ENCODE measurements at places on chromosomes 4 and X.

- no peak for DNase-seq
Measured at GRCh38 chr4:6875431-6875831, 34.2 kb upstream of the TBC1D14 start.

GRCh38 chrX:86507331-86507730 is 359.1 kb downstream of the DACH2 start:
- DNase-seq = no peak

- no peak for DNase-seq
Measured at GRCh38 chrX:8274170-8274569, 103.1 kb upstream of the VCX2 start.

DNA sequence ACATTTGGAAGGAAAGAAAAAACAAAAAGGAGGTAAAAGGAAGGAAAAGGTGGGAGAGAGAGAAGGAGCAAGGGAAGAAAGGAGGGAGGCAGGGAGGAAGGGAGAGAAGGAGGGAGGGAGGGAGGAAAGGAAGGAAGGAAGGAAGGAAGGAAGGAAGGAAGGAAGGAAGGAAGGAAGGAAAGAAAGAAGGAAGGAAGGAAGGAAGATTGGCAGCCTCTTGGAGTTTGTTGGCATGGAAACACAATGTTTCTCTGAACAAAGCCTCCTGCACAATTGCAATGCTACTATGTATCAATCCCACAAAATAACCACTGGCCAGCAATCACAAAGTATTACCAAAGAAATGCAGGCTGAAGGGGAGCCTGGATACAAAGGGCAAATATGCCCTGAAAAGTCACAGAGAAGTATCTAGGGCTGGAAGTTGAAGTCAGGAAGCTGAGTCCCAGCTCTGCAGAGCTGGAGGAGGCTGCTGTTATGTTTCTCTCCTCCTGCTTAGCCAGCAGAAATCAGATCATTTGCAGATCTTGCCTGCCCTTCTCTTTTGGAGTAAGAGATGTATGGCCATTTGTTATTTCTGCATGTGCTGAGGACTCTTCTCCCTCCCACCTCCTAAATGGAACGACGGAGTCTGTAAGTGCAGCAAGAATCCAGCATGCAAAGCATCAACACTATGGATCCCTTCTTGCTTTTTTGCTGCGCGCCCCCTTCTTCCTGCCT is 195.9 kb upstream of the LDB2 start:
- no peak for DNase-seq

- no peak for DNase-seq
Measured at GRCh38 chr4:72690771-72691170, 121.8 kb upstream of the ADAMTS3 start.

GRCh38 chr4:72418458-72418857 is 150.6 kb downstream of the ADAMTS3 start:
- DNase-seq = no peak

DNA sequence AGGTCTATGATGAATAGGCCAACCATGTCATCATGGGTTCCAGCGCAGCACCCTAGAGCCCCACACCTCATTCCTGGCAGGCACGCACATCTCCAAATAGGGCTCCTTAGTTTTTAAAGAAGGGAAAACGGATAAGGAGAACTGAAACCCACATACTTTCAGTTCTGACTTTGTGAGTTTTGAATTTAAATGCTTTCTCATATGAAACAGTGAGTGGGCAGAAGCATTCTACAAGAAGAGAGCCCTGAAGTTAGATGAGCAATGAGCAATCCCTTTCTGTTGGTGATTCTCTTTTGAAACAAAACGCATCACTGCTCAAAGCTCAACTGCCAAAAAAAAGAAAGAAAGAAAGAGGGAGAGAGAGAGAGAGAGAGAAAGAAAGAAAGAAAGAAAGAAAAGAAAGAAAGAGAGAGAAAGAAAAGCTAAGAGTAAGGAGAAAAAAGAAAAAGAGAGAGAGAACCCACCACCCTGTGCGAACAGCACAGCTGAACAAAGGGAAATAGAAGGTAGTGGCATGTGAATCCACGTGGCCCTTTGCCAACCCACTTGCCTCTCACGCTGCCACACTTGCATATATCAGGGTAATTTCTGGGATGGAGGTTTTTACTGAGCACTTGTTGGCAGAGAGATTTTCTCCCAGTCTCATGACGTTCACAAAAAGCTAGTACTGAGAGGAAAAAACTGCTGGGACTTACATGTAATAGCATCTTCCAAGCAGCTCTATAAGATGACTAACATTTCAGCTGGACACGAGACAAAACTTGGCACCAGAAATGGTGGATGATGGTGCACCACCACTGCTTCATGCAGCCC is 31.0 kb downstream of the TMSB4X start:
- no peak for DNase-seq

DNA sequence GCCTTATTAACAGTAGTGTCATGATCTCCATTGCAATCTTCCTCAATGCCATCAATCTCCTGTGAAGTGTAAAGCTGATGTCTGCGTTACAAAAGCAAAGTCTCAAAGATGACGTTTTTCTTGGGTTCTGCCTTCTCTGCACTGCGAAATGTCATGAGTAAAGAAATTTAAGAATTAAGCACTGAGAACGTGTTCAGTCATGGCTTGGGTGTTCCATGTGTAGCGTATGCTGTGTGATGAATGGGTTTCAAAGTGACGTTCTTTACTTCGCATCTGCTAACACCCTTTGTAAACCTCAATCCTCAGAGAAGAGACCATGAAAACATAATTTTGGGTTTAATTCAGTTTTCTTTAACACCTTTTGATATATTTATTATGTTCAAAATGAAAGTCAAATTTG is 999 bp downstream of the NAP1L5 start:
- no peak for DNase-seq

GRCh38 chr4:79597266-79597665 is 189.2 kb upstream of the GK2 start:
- no peak for DNase-seq

GRCh38 chr4:168558599-168558998 is 61.7 kb downstream of the PALLD start:
- DNase-seq = no peak

DNA sequence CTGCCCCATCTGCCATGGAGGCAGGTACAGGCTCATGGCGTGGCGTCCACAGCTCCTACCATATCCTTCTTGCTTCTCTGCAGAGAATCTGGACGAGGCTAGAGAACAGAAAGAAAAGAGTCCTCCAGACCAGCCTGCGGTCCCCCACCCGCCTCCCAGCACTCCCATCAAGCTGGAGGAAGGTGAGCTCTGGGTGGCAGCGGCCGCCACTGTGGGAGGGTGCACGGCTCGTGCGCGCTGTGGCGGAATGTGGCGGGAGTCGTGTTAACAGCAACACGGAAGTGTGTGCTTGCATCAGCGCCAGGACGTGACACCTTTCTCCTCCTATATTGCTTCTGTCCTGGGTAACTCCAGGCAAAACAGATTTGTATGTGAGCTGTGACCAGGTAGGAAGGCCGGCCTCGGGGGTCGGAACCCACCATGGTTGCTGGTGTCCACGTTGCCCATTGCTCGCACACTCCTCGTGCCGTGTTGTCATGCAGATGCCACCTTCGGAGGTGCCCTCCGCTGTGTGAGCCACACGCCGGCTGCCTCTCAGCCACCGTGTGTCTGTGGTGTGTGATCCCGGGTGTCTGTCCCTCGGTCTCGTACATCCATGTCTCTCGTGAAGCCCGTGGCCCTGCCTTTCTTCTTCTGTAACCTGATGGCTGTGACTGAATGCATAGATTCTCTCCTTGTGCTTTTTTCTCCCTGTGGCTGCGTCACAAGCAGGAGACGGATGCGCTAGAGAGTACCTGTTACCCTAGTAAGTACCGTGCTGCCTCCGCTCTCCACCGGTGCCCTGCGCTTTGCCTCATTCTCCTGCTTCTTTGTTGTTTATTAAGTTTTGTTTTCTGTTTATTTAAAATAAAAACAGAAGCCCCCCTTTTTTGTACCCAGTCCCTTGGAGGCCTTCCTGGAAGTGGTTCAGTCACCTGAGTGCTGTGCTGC is 37.0 kb downstream of the NOP14 start:
- DNase-seq = no peak

GRCh38 chrX:134520860-134521390 is 61.0 kb downstream of the HPRT1 start:
- no peak for DNase-seq

DNA sequence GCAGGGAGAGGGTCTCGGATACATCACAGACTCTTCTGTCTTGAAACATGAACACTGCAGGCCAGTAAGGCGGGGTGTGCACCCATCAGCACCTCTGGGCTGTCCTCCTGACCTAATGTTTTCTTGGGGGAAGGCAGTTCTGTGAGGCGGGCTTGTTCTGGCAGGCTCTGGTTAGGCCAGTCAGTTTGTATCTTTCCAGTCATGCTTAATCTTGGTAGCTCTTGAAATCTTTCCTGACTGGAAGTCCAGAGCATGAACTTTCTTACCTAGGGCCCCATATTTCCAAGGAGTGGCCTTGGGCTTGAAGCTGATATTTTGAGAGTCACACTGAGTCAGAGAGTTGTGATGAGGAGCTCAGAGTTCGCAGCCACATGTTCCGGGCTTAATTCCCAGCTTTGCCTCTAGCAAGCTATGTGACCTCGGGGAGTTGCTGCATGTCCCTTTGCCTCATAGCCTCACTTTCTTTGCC is 54.2 kb upstream of the RASSF6 start:
- no peak for DNase-seq

GRCh38 chr4:93317561-93317960 is 511.0 kb upstream of the ATOH1 start:
- DNase-seq = no peak

- DNase-seq = no peak
Measured at GRCh38 chr4:147727476-147728028, 4.3 kb upstream of the ARHGAP10 start.

- DNase-seq = no peak
Measured at GRCh38 chr4:84235126-84235944, 263.8 kb downstream of the NKX6-1 start.

DNA sequence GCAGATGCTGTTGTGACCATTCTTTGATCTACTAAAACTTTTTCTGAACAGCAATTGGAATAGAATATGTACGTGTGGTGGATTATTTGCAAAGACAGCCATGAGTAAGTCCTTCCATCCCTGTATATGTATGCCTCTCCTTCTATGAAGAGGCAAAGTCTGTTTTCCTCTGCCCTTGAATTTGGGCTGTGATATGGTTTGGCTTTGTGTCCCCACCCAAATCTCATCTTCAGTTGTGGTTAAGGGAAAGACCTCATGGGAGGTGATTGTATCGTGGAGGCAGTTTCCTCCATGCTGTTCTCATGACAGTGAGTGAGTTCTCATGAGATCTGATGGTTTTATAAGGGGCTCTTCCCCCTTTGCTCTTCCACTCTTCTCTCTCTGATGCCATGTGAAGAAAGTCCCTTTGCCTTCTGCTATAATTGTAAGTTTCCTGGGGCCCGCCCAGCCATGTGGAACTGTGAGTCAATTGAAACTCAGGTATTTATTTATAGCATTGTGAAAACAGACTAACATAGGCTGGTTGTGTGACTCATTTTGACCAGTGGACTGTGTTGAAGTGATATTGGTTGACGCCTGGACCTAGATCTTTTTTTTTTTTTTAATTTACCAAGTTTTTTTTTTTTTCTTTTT is 108.3 kb upstream of the CAMK2D start:
- peak; percentile 30 for DNase-seq

- DNase-seq = no peak
Measured at GRCh38 chrX:34299451-34299967, 167.4 kb upstream of the FAM47A start.

DNA sequence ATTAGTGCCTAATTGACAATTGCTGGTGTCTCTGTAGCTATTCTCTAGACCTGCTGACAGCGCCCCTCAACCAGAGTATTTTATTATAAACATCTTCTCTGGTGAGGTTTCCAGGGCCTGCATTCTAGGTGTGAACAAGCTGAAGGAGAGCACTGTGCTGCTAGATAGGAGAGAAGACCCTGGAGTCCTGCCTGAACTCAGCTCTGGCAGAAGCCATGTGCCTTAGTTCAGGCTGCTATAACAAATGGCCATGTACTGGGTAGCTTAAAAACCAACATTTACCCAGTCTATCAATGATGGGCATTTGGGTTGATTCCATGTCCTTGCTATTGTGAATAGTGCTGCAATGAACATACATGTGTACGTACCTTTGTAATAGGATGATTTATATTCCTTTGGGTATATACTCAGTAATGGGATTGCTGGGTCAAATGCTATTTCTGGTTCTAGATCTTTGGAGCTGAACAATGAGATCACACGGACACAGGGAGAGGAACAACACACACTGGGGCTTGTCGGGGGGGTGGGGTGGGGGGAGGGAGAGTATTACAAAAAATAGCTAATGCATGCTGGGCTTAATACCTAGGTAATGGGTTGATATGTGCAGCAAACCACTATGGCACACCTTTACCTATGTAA is 185.5 kb upstream of the CPEB2 start:
- no peak for DNase-seq

DNA sequence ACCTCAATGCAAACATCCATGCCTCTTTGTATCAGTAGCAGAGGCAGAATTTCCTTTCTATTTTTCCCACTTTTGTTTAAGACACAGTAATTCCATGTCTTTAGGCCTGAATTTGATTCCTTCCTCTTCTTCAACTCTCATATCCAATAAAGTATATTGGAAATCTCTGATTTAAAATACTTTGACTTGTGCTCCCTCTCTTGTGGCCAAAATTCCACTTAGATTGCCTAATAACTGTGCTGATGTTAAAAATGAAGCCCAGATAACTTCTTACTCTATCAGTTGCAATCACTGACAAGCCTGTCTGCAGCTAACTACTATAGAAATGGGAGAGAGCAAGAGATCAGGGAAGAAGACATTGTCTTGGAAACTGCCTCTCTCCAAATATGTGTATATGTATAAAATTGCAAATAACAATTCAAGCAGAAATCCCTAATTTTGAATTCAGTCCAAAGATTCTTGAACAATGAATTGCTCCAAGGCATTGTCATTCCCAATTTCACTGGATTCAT is 163.5 kb upstream of the SPIN4 start:
- DNase-seq = no peak

DNA sequence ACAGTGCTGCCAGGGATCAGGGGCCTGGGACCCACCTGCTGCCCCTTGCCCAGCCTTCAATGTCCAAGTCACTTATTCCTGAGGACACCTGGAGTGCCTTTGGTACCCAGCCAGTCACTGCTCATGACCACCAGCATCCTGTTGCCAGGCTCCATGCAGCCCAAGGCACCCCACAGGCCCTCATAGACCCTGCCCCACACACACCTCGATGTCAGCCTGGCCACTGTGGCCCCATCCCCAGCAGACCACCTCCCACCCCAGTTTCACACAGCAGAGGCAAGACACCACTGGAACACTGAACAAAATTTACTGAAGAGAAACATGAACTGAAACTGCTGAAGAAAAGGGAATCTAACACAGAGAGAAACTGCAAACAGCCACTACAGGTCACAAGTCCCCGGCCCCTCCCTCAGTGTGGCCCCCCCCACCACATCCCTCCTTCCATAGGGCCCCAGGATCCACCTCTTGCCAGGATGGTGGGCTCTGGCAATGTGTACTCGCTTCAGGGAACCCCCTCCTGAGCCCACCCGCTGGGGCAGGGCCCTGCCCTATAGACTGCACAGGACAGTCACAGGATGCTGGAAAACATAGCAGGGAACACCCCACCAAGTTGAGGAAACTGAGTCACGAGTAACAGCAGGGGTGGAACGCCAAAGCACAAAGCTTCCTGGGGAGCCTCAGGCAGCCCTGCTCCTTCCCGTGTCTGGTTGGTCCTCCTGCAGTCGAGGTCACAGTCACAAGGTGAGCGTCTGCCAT is 5.2 kb downstream of the PNMA5 start:
- DNase-seq = no peak
